SW480 (cell line): ENCODE measurements at places on chromosomes 16 and 17.

- peak; percentile 83 for DNase-seq
Measured at GRCh38 chr17:76446449-76447231, 6.3 kb downstream of the UBE2O start.

DNA sequence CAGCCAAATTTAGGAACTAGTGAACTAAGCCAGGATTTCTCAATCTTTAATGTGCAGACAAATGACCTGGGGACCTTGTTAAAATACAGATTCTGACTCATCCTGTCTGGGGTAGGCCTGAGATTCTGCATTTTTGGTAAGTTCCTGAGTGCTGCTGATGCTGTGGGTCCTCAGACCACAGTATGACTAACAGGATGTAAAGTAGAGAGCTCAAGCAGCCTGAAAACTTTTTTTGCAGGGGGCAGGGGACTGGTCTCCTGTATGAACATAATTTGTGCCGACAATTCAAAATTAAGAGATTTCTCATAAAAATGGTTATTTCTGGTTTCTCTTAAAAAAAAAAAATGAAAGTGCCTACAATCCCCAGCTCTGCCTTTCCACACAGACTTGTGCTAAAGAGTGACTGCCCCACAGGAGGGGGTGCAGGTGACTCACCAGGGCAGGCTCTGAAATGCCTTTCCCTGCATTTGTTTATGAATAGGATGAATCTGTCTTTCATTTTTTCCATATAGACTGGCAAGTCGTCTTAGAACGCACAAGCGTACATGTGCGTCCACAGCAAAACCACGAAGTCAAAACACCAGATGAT lies 271.5 kb downstream of the PHKB start:
- DNase-seq, result peak; percentile 18

GRCh38 chr17:68740555-68741447 lies 139.6 kb upstream of the FAM20A start:
- peak; percentile 27 for DNase-seq

DNA sequence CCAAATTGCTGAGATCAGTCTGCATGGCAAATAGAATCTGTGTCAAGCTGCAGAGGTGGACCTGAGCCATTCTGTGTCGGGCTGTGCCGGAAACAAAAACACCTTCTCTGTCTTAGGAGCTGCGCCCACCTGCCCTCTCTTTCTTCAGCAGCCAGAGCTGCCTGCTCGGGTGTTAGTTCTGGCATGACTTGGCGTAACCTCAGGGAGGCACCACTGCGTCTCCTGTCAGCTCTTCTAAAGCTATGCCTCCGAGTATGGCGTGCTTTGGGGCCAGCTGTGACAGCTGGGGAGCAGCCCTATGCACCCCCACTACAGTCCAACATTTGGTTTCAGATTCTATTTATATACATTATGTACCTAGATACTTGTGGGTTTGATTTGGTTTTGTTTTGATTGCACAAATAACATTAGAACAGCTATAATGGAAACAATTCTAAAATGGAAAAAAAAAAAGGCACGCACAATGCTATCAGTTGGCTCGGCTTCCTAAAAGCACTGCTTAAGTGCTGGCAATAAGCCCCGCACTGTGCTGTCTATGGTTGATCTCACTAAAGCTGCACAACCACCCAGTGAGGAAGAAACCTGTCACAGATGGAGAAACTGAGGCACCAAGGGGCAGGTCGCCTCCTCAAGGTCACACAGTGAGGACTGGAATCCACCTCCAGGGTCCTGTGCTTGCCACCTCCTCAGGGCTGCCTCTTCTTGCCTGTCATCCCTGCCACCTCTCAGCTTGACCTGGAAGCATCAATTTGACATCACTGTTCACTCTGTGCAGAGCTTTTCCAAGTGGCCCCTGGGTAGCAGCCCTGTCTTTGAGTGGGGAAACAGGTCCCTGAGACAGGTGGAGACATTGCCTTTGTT lies 18.7 kb upstream of the ADGRG1 start:
- no peak for DNase-seq

- no peak for DNase-seq
Measured at GRCh38 chr16:28292731-28293600, 641 bp downstream of the SBK1 start.

DNA sequence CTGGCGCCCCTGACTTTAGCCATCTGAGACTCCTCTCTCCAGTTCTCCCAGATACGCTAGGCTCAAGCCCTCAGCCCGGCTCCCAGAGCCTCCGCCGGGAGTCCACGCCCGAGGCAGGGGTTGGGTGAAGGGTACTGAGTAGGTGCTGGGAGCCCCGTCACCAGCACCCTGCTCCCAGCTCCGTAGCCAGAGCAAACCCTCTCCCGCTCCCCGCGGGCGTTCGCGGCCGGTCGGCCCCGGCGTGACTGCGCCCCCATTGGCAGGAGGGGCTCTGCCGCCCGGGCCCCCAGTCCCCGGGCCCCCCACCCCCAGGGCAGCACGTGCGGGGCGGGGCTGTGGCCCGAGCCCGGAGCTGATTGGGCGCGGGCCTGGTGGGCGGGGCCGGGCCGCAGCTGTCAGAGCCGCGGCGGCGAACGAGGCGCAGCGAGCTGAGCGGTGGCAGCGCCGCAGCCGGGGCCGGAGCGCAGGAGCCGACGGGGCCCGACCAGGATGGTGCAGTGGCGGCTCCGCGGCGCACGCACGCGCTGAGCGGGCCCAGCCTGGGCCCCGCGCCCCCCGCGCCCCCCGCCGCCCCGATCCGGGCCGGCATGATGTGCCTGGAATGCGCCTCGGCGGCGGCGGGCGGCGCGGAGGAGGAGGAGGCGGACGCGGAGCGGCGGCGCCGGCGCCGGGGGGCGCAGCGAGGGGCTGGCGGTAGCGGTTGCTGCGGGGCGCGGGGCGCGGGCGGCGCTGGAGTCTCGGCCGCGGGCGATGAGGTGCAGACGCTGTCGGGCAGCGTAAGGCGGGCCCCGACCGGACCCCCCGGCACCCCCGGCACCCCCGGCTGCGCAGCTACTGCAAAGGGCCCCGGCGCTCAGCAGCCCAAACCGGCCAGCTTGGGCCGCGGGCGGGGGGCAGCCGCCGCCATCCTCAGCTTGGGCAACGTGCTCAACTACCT lies at the start of gene SPNS2:
Gene SPNS2, plus strand, starts transcription at position 421 of the 937 bp plus-strand sequence. Its CDS starts 167 bp downstream, at position 588.
- DNase-seq, result peak; percentile 78

DNA sequence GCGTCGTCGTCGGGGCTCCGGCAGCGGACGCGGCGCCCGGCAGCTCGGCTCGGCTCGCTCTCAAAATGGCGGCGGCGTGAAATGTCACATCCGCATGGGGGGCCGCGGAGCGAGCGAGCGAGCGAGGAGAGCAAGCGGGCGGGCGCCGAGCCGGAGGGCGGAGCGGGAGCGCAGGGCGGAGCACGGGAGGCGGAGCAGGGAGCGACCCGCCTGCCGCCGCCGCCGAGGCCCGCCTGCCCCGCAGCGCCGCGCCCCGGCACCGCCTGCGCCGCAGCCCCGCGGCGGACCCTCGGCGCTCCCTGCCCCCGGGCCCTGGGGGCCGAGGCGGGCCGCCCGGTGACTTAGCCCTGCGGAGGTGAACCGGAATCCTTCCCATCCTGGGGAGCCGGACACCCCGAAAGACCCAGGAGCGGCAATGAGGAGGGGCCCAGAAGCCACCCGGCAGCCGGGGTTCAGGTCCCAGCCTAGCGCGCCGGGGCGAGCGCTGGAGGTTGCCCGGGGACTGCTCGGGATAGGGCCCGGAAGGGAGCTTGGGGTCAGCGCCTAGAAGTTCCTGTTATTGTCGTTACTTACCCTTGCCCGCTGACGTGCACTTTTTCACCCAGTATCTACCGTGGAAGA lies at the start of gene USP7:
Gene USP7, minus strand, starts transcription at position 86 of the 621 bp plus-strand sequence. CDS start 621 bp downstream, outside the sequence.
- DNase-seq, result peak; percentile 85

DNA sequence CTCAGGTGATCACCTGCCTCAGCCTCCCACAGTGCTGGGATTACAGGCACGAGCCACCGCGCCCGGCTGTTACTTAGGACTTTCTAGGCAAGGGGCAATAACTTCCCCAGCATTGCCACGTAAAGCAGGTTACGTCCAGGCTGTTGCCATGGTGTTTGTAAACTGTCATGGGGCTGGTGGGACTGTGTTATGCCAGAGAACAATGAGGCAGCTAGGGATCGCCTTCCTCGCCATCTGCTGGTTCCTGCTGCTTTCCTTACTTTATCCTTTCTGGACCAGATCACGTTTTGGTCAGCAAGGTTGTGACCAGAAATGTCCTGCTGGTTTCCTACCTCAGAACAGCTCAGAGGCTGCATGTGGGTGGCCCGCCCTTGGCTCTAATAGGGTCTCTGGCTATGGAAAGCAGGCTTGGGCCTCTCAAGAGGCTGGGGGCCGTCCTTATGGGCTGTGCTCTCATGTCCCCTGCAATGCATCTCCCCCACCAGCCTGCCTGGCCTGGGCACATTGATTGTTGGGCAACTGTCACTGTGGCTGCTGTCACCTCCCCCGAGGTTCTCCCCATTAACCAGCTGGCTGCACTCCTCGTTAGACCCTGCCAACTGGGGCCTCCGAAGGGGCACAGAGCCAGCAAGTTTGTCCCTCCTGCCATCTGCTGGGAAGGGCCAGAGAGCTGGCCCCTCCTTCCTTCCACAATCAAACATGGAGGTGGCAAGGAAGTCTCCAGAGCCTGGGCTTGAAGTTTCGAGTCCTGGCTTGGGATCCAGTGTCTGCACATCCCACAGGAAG lies 28.2 kb upstream of the ZC3H18 start:
- DNase-seq, result no peak

- no peak for DNase-seq
Measured at GRCh38 chr16:5971924-5972323, 874.3 kb upstream of the EEF2KMT start.

DNA sequence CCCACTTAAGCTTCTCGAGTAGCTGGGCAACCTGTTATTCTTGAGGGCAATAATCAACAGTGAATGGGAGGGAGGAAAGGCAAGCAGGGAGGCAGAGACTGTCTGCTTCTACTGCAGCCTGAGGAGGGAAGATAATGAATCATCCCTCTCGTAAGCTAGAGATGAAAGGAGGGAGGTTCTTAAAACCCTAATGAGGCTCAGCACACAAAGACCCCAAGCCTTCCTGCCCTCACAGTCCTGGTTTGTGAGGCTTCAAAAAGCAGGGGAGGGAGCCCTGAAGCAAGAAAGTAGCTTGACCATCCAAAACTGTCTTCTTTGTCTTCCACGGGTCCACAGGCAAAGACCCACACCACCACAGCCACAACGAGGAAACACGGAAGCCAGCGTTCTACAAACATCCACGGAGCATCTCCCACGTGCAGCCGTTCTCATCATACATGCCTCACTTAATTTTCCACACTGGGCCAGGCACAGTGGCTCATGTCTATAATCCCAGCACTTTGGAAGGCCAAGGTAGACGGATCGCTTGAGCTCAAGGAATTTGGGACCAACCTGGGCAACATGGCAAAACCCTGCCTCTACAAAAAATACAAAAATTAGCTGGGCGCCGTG lies 1.8 kb downstream of the PIK3R5 start:
- DNase-seq, result no peak

- DNase-seq, result peak; percentile 34
Measured at GRCh38 chr17:1179112-1179817, 516 bp downstream of the ABR start.

GRCh38 chr16:17138801-17139200 lies 332.0 kb downstream of the XYLT1 start:
- no peak for DNase-seq

DNA sequence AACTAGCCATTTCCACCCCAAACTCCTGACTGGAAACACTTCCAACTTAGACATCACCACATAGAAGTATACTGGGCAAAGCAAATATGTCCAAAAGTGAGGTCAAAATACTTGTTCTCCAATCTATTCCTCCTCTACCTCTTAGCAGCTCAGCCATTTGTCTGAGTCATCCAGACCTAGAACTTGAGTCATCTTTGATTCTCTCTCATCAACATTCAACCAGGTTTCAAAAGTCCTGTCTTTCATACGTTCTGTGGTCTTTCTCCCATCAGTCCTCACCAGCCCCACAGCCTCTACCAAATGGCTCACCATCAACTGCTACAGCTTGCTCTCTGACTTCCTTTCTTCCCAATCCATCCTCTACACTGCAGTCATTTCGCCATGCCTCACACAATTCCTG lies 6.8 kb downstream of the ANKFY1 start:
- no peak for DNase-seq

GRCh38 chr16:86061721-86062120 lies 162.8 kb downstream of the IRF8 start:
- no peak for DNase-seq

DNA sequence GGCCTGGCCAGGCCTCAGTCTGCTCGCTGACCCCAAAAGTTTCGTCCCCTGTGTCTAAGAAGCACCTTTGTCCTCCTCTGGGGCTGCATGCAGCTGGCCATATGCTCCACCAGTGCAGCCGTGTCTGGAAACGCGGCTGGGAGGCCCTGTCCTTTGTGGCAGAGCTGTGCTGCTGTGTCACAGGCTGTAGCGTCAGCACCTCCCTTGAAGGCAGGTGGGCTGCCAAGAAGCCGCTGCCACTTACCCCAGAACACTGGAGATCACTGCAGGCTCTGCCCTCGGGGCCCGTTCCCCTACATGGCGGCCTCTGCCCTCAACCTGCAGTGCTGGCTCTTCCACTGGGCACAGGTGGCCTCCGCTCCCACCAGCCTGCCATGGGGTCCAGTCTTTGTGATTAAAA lies 15.7 kb upstream of the MC1R start:
- DNase-seq, result no peak

DNA sequence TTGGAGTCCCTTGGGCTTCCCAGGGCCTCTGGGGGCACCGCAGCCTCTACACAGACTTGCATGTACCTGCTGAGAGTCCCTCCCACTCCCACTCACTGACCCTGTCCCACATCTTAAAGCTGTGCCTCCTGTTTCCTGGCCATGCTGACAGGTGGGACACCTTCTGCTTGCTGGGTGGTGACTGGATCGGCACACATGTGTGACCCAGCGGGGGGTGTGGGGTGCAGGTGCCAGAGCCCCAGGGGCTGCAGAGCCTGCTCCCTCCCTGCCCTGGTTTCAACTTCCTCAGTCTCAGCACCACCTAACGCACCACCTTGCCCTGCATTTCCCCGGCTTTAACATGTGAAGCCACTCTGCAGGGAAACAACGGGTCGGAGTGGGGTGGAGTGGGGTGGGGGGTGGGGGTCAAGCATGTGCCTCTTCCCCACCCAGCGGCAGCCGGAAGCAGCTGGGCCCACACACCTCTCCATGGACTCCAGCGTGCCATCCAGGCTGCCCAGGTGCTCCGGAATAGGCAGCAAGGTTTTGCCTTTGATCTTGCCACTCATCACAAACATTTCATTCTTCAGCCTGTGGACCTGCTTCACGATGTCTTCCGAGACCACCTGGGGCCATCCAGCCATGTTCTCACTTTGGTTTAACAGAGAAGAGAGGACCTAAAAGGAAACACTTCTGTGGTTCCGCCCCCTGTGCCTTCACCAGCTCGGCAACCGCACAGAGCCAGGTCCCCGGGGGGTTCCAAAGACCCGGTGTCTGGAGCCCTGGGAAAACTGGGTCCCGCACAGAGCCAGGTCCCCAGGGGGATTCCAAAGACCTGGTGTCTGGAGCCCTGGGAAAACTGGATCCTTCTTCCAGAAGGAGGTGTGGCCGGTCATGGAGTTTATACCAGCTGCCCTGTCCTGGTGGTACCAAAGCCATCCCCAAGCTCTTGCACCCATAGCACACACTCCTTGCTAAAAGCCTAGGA lies 4.7 kb downstream of the DNAH17 start:
- DNase-seq, result peak; percentile 33

- DNase-seq, result no peak
Measured at GRCh38 chr16:81521141-81521626, 76.6 kb downstream of the CMIP start.
